ENCODE measurements at places on chromosomes 1 and 21.

DNA sequence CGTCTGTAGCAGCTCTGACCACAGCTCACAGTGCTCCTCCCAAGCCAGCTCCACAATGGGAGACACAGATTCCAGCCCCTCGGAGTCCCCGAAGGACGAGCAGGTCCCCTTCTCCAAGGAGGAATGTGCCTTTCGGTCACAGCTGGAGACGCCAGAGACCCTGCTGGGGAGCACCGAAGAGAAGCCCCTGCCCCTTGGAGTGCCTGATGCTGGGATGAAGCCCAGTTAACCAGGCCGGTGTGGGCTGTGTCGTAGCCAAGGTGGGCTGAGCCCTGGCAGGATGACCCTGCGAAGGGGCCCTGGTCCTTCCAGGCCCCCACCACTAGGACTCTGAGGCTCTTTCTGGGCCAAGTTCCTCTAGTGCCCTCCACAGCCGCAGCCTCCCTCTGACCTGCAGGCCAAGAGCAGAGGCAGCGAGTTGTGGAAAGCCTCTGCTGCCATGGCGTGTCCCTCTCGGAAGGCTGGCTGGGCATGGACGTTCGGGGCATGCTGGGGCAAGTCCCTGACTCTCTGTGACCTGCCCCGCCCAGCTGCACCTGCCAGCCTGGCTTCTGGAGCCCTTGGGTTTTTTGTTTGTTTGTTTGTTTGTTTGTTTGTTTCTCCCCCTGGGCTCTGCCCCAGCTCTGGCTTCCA, 22.9 kb upstream of the VPS13D start:
- no peak for DNase-seq

GRCh38 chr1:12124693-12125421, 41.9 kb upstream of the TNFRSF1B start:
- DNase-seq: peak; percentile 45

DNA sequence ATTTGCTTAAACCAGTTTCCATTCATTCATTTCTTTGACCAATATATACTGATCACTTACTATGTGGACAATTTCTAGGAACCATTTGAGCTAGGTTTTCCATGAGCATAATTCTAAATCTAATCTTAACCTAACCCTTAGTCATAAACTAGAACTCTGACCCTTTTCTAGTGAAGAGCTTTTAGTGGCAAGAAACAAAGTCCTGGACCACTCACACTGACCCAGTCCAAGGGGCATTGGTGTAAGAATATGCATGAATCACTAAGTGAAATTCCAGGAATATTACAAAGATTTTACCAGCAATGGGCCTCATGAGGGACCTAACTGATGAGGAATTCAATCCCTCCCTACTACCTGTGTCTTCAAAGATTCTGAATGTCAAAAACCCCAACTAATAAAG, 40.6 kb upstream of the SLC2A1 start:
- DNase-seq: no peak

- DNase-seq: no peak
These were observed 5.0 kb downstream of the SPATA46 start for GRCh38 chr1:162371611-162372010.

- DNase-seq: no peak
These were observed 29.8 kb downstream of the FHAD1 start for GRCh38 chr1:15276691-15277446.

DNA sequence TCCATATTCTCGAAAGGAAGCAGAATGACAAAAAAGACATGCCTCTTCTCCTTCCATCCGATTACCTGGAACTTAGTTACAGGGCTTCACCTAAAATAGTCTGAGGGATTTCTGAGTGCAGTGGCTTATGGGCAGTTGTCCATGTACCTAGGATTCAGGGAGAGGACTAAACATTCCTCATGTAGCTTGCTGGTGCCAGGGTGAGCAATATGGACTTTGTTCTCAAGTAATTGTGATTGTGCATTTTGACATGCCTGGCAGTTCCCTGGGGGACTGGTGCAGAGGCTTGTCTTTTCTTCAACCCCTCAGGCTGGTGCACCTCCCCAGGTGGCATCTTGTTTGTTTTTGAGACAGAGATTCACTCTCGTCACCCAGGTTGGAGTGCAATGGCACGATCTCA, 6.1 kb upstream of the PSEN2 start:
- no peak for DNase-seq

GRCh38 chr1:146032631-146033219, 11.2 kb upstream of the HJV start:
- no peak for DNase-seq

GRCh38 chr1:204568576-204569315, 52.5 kb downstream of the MDM4 start:
- no peak for DNase-seq

- DNase-seq: no peak
These were observed 682.6 kb downstream of the RWDD3 start for GRCh38 chr1:95916616-95917015.

DNA sequence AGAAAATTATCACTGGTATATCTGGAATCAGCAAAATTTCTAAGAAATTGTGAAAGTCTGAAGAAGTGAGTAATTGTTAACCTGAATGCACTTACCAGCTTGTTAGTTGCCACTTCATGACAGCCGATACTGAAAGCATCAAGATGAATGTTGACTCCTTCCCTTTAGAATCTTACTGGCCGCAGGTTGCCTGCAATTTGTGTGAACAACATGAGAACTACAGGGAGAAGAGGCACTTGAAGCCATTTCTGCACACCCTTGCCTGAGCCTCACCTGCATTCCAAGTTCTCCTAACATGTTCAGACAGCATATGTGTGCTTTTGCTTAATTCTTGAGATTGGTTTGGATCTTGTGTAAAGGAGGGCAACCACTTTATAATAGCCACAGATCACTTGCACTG, 59.2 kb upstream of the SSX2IP start:
- DNase-seq: no peak

DNA sequence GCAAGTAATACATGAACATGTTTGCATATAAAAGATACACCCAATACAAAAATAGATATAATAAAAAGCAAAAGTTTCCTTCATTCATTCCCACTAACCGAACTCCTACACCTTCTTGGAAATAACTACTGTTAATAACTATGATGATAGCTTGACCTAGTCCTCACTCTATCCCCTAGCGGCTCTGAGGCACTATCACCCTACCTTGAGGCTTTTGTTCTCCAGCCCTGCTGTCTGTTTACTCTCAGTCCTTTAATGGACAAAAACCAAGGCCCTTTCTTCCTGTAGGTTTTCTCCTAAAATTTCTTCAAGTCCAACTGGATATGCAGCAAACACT, 186.6 kb downstream of the SLC35F3 start:
- DNase-seq: no peak

- DNase-seq: no peak
These were observed 224.8 kb upstream of the SGIP1 start for GRCh38 chr1:66309006-66309741.

- DNase-seq: no peak
These were observed 5.6 kb upstream of the RRAGC start for GRCh38 chr1:38865112-38865715.

DNA sequence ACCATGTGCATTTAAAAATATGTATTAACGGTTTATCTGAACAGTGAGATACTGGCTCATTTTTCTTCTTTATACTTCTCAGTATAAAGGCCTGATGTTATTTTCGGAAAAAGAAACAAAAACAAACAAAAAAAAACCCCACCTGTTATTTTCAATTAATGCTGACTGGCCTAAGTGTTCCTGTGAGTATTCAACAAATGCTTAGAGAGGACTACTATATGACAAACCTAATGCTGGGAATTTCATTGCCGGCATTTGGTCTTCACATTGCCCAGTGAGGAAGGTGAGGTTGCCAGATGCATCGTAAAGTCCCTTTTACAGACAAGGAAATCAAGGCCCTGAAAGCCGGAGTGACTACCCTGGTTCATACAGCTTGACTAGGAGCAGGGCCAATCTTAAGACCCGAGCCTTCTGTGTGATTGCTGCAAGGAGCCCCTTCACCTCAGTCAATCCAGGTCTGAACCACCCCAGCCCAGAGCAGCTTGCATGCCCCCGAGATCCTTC, 599 bp downstream of the MRPL24 start:
- DNase-seq: no peak

GRCh38 chr1:89405275-89405929, 41.5 kb downstream of the GBP6 start:
- DNase-seq: no peak

DNA sequence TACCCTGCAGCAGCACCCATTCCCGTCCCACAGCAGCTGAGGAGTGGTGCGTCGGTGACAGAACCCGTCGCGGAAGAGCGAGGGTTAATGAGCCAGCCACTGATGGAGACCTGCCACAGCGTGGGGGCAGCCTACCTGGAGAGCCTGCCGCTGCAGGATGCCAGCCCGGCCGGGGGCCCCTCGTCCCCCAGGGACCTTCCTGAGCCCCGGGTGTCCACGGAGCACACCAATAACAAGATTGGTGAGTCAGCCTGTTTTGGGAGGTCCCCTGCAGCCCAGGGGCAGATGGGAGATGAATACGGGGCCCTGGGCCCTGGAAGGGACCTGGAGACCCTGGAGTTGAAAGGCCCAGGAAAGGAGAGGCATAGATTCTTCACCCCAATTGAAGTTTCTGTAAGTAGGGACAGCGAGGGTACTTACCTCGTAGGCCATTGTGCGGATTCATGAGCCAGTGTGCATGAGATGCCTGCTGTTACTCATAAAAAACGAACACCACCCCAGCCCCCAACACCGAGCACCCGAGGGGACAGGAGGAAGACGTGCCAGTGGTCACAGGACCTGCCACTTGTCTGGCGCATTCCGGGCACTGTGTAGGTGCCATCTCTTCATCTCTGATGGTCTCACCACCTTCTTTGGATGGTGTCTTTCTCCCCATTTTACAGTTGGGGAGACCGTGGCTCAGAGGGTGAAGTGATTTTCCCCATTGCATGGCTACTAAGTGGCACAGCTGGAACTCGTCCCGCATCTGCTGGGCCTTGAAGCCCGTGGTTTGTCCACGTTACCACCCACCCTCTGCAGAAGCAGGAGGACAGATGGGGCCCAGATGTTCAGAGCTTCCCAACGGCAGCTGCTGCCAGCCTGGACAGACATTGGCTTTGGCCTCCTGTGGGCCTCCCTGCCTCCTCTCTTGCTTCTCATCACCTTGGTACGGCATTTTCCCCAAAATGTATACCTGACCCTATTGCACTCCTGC, 28.3 kb upstream of the TNFRSF1B start:
- no peak for DNase-seq

- no peak for DNase-seq
These were observed 105.5 kb downstream of the TOMM20 start for GRCh38 chr1:235022981-235023710.

GRCh38 chr1:213083112-213083445, 32.0 kb downstream of the RPS6KC1 start:
- no peak for DNase-seq

- no peak for DNase-seq
These were observed 22.4 kb downstream of the DSTYK start for GRCh38 chr1:205189131-205189530.

- no peak for DNase-seq
These were observed 71.1 kb downstream of the SKI start for GRCh38 chr1:2299131-2299627.

- no peak for DNase-seq
These were observed 838.7 kb upstream of the PRMT6 start for GRCh38 chr1:106217765-106218164.

- no peak for DNase-seq
These were observed 30.6 kb upstream of the CTPS1 start for GRCh38 chr1:40948741-40949443.

- no peak for DNase-seq
These were observed 18.9 kb upstream of the BATF3 start for GRCh38 chr1:212718499-212718898.

DNA sequence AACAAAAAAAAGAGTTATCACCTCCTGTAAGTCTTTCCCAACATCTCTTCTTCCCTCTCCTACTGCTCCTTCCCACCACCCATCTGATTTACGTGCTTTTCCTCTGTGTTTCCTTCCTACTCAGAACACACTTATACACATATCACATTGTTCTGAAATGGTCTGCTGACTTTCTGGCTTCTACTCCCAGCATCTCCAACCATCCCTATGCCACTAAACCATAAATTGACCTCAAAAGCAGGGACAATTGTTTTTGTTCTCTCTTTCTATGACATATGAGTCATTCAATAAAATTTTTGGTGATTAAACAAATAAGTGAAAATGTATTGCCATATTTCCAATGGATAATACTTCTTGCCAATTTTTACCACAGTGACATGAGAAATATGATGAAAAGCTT, 8.2 kb downstream of the GOLPH3L start:
- DNase-seq: no peak

DNA sequence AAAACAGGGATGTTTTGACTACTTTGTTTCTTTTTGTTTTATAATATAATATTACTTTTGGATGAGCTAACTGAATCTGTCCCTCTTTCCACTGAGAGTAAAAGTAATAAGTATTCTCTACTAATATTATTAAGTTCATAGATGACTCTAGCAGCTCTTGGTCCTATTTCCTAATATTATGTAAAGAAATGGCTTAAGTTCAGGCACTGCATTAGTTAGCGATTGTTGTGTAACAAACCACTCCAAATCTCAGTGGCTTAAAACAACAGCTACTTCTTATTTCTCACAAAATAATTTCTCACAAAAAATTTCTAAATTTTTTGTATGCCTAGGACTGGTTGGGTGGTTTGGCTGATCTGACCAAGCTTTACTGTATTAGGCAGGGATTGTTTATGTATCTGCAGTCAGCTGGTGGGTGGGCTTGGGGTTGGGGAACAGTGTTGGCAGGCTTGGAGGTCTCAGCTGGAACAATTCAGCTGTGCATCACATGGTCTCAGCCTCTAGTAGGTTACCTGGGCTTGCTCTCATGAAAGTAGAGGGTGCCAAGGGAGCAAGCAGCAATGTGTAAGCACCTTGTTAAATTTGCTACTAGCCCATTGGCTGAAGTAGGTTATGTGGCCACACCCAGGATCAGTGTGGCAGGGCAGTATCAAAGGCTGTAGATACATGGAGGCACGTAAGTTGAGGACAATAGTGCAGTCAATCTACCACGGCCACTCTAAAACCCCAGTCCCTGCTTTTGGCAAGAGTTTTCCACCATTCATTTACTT, 8.8 kb upstream of the CCT8 start:
- no peak for DNase-seq

DNA sequence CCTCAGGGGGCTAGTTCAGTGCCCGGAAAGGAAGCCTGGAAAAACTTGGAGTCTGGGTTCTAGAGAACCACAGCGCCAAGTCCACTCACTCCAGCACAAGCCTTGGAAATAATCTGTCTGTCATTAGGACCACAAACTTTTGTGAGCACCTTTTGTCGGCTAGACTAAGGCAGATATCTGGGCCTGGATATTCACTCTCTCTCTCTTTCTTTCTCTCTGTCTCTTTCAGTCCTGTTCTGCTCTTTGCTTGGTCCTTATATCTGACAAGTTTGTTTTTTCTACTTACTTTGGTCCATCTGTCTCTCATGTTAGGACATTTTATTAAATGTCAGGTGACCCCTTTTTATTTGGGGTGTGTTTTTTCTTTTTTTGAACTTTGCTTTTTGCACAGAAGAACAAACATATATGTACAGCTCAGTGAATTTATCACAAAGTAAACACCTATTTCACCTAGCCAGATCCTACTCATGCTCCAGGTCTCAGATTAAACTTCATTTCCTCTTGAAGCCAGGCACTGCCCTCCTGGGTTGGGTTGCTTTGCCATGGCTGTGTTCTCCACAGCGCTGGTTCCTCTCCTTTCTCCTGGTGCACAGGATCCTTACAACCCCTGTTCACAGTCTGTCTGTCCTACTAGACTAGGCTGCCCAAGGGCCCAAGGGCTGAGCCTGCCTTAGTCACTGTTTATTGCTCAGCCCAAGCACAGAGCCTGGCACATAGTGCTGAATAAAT, 40.8 kb downstream of the TCEANC2 start:
- no peak for DNase-seq
